Fibroblast of skin of left biceps (primary cell): ENCODE measurements at places on chromosomes 16 and 17.

DNA sequence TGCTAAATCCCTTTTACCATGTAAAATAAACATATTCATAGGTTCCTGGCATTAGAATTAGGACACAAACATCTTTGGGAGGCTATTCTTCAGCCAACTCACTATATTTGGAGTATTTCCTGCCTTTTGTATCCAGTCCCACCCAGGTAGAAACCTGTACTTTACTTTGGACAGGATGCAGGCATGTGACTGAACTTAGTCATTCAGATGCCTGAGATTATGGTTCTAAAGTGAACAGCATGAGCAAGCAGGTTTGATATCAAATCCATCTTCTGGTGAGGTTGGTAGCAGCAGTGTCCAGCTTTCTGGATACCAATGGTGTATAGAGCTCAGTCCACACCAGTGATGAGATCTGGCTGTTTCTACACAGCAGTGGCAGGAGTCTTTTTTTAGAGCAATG is 20.2 kb downstream of the CA10 start:
- DNase-seq, result no peak

DNA sequence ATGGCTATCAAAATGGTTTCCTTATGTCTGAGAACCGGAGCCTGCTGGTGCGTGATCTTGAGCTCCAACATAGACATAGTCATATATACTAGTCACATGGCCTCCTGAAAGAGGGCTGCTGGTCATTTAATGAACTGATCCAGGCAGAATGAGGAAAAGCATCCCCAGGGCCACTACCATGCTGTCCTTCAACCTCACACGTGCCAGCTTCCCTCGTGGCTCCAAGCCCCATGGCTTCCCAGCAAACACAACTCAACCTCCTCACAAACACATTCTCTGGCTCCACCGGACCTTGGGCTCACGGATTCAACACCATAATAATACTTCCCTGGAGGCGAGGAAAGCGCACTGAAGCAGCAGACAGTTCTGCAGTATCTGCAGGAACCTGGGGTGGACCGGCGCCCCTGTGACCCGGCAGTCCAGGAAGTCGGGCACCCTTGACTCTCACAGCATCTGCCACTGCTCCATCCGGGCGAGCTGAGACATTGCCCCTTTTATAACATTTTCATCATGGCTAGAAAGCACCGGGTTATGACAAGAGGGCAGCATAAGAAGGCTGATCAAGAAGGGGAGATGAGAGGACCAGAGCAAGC is 57.2 kb upstream of the CDH5 start:
- DNase-seq, result no peak

GRCh38 chr17:78970834-78971755 is 8.6 kb downstream of the LGALS3BP start:
- DNase-seq, result peak; percentile 36

DNA sequence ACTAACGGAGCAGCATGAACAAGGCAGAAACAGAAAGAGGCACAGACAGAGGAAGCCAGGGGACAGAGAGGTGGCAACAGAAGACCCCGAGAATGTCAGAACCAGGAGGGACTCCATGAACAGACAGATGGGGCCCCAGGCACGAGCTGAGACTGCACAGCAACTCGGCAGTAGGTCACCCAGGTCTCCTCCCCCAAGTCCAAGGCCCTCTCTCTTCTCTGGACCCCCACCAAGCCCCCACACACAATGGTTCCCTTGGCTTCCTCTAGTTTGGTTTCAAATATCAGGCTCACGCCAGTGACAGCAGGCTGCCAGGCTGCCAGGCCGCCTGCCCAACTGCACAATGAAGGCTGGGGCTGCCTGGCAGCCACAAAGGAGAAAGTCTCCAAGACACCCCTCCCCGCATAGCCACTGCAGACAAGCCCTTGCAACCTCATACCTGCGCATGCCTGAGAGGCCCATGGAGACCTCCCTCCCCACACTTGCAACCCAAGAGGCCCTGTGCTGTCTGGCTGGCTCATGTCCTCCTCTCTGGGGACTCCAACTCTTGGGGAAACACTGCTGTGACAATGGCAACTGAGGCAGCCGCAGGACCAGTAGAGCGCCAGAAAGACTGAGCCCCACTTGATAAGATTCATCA is 54.8 kb downstream of the PIMREG start:
- no peak for DNase-seq

DNA sequence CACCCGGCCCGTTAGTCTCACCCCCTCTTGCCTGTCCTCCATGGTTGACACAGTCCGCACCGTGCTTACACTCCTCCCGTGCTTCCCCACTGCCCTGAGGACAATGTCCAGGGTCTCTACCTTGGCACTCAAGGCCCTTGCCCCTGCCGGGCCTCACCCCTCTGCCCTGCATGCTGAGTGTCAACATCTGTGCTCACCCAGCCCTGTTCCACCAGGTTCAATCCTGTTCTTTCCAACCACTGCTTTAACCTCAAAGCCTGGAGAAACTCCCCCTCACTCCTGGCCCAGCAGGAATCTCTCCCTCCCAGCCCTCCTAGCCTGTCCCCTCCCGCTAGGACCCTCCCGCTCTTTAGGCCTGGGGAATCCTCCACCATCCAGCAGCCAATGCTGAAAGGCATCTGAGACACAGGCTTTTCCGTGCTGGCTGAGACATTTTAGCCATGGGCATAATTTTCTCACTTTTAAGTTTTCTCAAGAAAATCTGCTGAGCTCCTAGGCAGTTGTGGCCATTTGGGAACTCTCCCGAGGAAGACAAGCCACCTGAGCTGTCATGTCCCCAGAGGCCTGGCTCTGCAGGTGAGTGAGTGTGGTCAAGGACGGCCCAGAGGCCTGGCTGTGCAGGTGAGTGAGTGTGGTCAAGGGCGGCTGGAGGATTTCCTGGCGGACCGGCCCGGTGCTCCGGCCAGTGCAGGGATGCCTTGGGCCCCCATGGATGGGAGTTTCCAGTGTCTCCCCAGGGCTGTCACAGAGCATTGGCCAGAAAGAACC is 10.8 kb upstream of the P2RX1 start:
- no peak for DNase-seq

- DNase-seq, result no peak
These were observed 50.0 kb downstream of the DNAH2 start for GRCh38 chr17:7767405-7768021.

DNA sequence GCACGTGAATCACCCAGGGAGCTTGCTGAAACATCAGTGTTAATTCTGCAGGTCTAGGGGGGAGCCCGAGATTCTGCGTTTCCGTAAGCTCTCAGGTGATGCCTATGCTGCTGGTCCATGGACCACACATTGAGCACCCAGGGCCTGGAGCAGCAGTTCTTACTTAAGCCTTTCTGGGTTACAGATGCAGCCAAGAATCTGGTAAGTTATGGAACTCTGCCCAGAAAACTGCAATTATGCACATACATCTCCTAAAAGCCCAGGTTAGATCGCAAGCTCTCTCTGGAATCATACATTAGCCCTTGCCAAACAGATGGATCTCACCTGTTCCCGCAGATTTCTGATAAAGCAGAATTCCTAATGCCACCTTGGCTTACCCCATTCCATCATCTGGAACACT is 265.9 kb upstream of the SALL1 start:
- peak; percentile 51 for DNase-seq

- no peak for DNase-seq
These were observed 17.7 kb downstream of the KSR1 start for GRCh38 chr17:27473748-27474609.

DNA sequence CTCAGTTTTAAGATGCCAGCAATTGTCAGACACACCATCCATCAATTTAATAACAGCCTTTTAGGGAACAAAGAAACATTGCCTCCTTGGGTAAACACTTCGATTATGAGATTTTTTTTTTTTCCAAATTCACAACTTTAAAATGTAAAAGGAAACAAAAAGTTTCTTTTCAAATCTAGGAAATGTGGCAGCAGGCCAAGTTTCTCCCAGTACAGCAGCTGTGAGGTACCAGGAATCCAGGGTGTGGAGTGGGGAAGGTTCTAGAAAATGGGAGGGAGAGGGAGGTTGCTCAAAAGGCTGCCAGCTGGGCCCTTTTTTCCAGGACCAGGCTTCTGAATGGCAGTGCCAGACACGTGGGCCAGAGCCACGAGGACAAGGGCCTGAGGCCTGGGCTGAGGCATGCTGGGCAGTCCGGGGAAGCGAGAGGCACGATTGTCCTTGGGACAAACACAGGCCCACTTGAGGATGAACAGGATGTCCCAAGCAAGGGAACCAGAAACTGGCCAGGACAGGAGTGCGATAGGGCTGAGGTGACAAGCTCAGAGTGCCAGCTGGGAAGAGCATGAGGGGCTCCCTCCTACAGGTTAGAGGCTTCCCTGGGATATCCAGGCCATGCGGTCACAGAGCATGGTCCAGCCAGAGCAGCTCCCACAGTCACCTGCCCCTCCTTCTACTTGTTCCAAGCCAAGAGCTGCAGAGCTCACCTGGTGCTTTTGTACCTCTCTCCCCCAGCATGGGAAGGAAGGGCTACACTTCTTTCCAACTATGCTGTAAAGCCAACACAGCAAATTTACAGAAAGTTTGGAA is 215.1 kb downstream of the KATNIP start:
- no peak for DNase-seq

DNA sequence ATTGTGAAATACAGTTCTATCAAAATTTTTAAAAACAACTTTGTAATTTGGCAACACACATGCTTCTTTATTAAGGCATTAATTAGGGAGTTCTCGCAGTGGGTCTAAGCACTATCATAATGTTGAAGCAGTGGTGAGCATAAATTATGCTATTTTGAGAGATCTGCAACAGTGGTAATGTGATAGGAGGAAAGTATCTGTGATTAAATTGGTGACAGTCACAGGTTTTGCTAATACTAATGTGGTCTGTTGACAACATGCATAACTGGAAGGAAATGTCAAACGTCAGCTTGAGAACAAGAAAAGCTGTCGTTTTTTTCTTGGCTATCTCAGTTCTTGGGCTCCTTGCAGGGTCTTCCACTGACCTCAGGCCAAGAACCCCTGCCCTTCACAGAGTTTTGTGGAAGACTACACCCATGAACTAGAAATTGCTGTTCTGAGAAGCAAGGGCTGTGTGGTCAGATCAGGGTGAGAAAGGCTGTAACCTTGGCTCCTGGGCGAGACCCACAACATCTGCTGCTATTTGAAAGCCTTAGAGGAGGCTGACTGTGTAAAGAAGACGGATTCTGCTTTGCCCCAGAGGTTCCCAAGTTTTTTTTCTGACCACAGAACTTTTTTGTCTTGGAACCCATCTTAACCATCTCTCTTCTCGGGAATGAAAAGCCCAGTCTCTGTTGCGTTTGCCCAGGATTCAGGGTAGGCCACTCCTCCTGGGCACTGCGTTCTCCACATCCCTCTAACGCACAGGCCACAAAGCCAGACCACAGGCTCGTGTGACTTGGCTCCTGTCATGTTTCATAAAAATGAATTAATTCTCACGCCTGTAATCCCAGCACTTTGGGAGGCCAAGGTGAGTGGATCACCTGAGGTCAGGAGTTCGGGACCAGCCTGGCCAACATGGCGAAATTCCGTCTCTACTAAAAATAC is 13.9 kb downstream of the ATP2A1 start:
- DNase-seq, result no peak

DNA sequence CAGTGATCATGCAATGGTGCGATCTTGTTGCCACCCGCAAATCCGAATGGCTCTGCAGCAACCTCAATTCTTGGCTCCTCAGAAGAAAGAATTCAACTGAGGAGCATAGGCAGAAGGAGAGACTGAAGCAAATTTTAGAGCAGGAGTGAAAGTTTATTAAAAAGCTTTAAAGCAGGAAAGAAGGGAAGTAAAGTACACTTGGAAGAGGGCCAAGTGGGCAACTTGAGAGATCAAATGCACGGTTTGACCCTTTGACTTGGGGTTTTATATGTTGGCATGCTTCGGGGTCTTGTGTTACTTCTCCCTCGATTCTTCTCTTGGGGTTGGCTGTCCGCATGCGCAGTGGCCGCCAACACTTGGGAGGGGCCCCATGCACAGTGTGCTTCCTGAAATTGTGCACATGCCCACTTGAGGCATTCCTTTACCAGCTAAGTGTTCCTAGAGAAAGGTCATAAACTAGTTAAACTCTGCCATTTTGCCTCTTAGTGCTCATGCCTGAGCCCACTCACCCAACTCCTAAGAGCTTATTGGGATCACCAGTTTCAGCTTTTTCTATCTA is 36.7 kb downstream of the ZNRF1 start:
- no peak for DNase-seq

- no peak for DNase-seq
These were observed 81.0 kb upstream of the BRD7 start for GRCh38 chr16:50449800-50450199.

DNA sequence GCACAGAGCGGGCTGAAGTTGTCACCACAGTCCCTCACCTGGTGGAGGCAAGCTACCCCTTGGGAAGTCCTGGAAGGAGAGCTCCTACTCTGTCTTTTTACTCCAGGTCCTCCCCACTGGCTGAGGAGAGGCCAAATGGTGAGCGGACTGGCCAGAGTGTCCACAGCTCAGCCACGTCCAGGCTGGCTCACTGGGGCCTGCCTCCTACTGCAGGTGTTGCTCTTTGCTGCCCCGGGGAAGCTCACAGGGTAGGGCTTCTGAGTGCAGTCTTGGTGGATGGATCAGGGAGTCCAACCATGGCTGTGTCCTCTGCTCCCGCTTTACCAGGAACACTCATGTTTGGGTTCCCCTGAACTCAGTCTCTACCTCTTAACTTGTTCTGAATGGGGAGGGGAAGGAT is 2.7 kb downstream of the B9D1 start:
- no peak for DNase-seq

- DNase-seq, result no peak
These were observed 140 bp downstream of the FSCN2 start for GRCh38 chr17:81528384-81528650.

GRCh38 chr17:3903051-3903825 is 10.4 kb upstream of the CAMKK1 start:
- no peak for DNase-seq

DNA sequence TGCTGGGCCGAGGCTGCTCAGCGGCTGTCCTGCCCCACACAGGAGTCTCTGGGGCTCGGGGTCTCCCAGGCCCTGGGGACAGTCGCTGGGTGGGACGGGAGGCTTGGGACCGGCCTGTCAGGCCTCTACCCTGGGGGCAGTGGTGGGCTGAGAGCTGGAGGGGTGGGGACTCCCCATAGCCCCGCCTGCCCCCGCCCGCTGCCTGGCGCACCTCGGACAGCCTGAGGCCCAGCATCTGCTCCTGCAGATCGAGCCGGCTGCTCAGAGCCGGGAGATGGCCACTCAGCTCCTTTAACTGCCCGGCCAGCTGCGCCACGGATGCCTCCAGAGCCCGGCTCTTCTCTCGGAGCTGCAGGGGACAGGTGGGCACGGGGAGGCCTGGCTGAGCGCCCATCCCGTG is 6.7 kb downstream of the PERCC1 start:
- no peak for DNase-seq

DNA sequence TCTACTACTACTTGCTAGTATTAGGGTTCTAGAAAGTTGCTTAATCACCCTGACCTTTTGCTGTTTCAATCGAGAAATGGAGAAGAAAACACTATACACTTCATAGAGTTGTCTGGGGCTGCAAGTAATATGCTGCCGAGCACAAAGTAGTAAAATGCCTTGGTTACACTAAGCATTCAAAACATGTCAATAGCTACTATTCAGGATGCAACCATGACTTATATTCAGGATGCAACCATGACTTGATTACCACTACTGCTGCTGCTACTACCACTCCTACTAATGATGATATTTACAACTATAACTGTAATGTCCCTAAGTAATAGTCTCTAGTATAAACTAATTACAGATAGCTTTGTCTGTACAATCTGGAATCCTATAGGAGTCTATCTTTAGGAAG is 35.3 kb downstream of the ADAMTS18 start:
- DNase-seq, result no peak
